ENCODE measurements at places on chromosomes 3 and 15.

- no peak for DNase-seq
Observed at GRCh38 chr15:85137489-85138168, 156.0 kb downstream of the PDE8A start.

- no peak for DNase-seq
Observed at GRCh38 chr3:98013411-98014267, 21.5 kb downstream of the GABRR3 start.

- no peak for DNase-seq
Observed at GRCh38 chr3:168794427-168794826, 698.7 kb upstream of the GOLIM4 start.

DNA sequence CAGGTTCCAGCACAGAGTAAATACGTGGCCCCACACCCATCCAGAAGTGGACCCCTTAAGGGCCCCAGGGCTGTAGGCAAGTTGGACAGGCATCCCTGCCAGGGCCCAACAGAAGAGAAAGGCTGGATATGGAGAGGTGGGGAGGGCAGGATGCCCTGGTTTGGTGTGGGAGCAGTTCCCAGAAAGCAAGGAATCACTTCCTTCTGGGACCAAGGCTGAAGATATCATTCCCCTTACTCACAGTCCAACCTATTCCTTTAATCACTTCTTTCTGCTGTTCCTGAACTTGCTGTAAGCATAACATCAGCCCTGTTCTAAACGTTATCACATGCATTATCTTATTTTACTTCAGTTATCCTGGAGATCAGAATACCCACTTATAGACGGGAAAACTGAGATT lies 6.1 kb upstream of the MESP2 start:
- DNase-seq = peak; percentile 76

GRCh38 chr3:180804916-180805315 lies 107.6 kb upstream of the FXR1 start:
- peak; percentile 71 for DNase-seq

All from fibroblast of the aortic adventitia (primary cell).